Activated naive CD8-positive, alpha-beta T cell treated with anti-CD3 and anti-CD28 coated beads, Interleukin-2, amount 50 U/mL, for 24 hours (primary cell): ENCODE measurements at places on chromosomes 3 and 15.

DNA sequence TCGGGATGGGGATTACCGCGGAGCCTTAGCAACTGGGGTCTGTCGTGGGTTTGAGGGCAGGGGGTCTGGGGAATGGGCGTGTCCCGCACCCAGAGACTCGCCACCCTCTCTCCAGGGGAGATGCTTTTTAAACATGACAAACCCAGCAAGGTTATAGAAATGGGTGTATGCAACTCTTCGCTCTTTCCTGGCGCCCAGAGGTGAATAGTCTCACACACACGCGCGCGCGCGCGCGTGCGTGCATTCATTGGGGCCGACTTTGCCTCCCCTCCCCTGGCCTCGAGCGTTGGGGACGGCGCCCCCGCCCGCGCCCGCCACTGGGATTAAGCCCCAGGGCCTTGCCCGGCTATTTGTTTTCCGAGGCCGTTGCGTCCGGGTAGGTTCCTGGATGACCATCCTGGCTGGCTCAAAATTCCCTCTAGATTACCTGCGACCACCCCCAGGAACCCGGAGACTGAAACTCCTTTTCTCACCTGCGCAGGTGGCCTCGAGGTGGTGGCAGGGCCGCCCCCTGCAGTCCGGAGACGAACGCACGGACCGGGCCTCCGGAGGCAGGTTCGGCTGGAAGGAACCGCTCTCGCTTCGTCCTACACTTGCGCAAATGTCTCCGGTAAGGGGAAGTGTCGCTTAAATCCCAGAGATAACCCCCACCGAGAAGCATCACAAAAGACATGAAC lies 777 bp downstream of the GPR160 start:
- peak; percentile 32 for DNase-seq

- no peak for DNase-seq
Measured at GRCh38 chr3:97658668-97659285, 105.8 kb upstream of the ARL6 start.

DNA sequence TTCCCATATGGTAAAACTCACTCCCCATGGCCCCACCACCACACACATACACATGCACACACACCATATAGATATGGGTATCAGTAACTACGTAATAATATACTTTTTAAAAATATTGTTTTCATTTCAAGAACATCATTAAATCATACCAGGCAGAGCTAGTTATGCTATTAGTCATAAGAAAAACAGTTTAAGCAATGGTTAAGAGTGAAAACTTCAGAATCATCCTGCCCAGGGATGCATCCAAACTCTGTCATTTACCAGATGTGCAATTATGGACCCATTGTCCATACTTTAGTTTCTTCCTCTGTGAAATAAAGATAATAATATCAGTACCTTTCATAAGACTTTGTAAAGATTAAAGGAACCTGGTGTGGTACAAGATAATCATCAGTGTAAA lies 608.3 kb downstream of the RBMS3 start:
- DNase-seq = no peak

DNA sequence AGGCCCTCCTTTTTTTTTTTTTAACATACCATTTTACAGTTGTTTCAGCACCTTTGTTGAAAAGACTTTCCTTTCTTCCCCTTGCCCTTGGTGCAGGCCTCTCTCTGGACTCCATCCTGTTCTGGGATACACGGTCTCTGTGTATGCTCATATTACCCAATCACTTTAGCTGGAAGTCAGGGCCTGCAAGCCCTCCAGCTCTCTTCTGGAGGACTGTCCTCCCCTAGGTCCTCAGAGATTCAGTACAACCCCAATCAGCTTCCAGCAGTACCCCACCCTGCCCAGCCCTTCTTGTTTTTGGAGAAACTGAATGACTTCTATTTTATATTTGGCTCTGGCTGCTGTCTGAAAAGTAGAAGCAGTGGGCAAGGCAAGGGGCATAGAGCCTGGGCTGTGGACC lies 270.8 kb downstream of the KLF13 start:
- no peak for DNase-seq

DNA sequence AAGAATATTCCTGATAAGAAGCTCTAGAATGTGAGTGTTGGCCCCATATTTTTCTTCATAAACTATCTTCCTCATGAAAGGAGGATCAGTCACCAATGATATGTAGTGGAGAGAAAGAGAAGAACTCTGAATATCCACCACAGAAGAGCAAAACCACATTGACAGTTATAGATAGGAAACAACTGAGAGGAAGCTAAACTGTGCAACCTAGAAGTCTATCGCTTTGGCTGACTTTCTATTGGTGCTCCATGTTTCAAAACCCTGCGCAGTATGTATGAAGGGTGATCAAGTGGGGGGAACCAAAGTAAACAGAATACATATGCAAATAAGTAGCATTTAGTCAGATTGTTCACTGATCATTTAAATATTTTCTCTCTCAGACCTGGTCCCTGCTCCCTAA lies 41.0 kb upstream of the ZNF280D start:
- DNase-seq = no peak

- no peak for DNase-seq
Measured at GRCh38 chr3:32453346-32453745, 49.3 kb downstream of the CMTM6 start.

DNA sequence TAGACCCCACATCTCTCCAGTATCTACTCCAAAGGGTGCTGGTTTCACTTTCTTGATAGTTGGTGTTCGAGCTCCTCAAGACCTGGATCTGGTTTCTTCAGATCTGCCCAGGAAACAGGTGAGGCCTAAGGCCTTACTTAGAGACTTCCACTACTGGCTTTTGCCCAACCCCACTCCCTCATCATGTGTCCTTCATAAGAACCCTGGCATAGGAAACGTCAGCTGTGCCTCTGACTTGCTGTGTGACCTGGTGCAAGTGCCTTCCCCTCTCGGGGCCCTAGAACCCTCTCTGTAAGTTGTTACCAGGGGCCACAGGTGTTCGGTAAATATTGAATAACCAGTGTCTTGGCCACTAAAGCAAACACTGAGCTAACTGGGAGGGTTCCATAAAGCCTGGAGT lies 3.9 kb downstream of the OXTR start:
- no peak for DNase-seq

GRCh38 chr3:62582495-62583172 lies 209.3 kb upstream of the FEZF2 start:
- no peak for DNase-seq

DNA sequence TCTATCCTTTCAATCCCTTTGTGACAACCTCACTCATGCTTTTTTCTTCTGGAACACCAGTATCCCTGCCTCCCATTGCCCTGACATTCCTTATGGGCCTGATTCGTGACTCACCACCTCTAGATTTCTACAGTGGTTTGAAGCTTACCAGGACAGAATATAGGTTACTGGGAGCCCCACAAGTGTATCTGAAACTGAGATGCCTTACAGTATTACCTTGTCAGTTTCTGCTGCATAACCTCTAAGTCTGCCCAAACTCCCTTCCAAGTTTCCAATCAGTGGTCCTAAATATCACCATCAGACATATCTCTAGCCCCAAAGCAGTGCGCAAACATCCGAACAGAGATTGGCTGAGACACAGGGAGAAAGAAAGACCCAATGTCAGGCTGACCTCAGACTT lies 5.6 kb downstream of the CPB1 start:
- no peak for DNase-seq

- DNase-seq = no peak
Measured at GRCh38 chr3:108320746-108321350, 24.5 kb downstream of the HHLA2 start.
